ENCODE measurements at places on chromosomes 2 and 18.

- DNase-seq: no peak
Measured at GRCh38 chr18:73924307-73924706, 223.3 kb downstream of the FBXO15 start.

DNA sequence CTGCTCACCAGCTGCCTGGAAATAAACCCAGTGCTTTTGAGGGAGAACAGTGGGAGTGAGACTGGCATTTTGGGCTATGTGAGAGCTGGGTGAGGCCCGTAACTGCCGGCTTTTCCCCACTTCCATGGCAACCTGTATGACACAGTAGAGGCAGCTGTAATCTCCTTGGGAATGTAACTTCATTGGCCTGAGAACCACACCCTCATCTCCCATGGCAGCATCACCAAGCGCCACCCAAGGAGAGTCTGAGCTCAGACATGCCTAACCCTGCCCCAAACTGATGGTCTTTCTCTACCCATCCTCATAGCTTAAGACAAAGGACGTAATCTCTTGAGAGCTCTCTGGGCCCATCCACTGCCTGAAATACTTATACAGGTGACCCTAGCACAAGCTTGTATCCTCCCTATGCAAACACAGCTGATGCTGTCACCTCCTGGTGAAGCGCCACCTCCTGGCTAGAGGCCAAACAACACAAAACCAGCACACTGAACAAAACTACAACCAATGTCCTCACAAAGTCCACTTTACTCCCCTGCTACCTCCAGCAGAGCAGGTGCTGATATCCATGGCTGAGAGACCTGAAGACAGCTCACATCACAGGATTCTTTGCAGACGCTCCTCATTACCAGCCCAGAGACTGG, 763.4 kb upstream of the NRXN1 start:
- DNase-seq: no peak

GRCh38 chr2:119323459-119323858, 43.2 kb downstream of the C2orf76 start:
- DNase-seq: no peak

- peak; percentile 88 for DNase-seq
Measured at GRCh38 chr2:26764078-26764887, at the start of gene SLC35F6. SLC35F6 (plus strand) TSS chr2:26764284; CDS start chr2:26764350, 66 bp downstream.

- no peak for DNase-seq
Measured at GRCh38 chr2:80437959-80438358, 133.4 kb upstream of the LRRTM1 start.

- DNase-seq: peak; percentile 83
Measured at GRCh38 chr2:108637304-108637669, 82.0 kb upstream of the RANBP2 start.

DNA sequence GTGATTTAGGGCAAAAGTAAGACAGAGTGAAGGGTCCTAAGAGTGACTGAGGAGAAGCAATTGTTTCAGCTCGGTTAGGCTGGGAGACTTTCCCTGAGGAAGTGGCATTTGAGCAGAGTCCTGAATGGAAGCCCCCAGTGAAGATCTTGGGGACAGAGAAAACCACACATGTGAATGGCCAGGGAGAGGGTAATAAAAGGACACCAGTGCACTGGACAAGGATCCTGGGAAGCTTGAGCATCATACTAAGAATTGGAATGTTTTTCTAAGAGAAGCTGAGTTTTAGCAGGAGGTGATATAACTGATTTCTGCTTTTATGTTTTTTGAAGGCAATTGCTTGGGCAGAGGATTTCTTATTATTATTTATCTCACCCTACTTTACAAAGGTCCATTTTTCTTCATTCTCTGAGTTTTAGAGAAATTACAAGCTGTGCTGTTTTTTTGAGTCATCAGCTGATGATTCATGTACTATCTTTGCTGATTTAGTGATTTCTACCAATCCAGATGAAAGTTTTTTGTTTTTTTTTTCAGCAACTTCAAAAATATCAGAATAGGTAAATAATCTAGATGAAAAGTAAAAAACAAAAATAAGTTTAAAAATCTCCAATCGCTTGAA, 43.5 kb downstream of the MFSD6 start:
- DNase-seq: no peak

- DNase-seq: no peak
Measured at GRCh38 chr2:149020432-149020851, 18.1 kb upstream of the LYPD6B start.

DNA sequence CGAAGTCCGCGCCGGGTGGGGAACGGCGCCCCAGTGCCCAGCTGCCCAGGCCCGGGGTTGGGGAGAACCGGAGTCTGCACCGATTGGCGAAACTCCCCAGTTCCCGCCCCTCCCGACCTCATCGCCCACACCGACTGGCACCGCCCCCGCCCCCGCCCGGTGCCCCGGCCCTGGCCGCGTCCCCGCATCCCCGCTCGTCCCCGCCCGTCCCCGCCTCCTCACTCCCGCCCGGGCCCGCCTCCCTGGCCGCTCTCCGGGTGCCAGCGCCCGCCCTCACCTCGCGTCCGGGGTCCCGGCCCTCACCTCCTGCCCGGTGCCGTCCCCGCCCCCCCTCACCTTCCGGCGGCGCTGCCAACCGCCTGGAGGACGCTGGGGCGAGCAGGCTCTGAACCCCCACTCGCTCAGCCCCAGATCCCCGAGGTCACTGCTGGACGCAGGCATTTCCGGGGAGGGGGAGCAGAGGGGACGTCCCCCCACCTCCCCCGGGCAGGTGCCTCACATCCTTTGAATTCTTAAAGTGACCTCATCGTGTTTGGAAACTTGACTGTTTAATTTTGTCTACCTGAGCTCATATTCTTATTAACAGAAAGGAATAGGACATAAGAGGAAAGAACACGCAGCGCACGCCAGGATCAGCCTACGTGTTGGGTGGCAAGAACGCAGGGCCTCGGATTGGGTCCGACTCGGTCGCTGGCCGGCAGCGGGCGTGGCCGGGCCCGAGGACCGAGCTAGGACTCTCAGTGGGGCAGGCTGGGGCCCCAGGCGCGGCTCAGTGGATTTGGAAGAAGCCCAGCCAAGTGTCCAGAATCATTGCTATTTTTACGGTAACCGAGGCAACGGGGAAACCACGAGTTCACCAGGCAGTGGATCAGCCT, at the start of gene FAM110C:
TSS of gene FAM110C (minus strand) at position 35 of the 875 bp plus-strand sequence. CDS start 120 bp downstream, outside the sequence.
- DNase-seq: peak; percentile 26

- DNase-seq: no peak
Measured at GRCh38 chr2:75256485-75256884, 57.2 kb upstream of the TACR1 start.

DNA sequence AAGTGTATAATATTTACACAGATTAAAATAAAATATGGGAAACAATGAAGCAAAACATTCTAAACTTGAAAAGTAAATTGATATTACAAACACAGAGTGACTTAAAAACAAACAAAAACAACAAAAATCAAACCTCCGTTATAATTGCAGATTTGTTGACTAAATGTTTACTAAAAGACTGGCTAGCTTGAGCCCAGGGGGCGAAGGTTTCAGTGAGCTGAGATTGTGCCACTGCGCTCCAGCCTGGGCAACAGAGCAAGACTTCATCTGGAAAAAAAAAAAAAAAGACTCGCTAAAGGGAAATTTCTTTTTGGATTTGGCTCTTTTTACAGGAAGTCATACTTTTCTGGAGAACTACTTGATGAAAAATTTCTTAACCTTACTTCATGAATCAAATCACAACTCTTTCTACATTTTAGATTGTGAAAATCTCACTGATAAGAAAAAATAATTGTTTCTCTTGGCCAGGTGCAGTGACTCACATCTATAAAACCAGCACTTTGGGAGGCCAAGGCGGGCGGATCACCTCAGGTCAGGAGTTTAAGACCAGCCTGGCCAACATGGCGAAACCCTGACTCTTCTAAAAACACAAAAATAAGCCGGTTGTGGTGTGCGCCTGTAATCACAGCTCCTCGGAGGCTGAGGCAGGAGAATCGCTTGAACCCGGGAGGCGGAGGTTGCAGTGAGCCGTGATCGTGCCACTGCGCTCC, 9.7 kb downstream of the TFPI start:
- no peak for DNase-seq

DNA sequence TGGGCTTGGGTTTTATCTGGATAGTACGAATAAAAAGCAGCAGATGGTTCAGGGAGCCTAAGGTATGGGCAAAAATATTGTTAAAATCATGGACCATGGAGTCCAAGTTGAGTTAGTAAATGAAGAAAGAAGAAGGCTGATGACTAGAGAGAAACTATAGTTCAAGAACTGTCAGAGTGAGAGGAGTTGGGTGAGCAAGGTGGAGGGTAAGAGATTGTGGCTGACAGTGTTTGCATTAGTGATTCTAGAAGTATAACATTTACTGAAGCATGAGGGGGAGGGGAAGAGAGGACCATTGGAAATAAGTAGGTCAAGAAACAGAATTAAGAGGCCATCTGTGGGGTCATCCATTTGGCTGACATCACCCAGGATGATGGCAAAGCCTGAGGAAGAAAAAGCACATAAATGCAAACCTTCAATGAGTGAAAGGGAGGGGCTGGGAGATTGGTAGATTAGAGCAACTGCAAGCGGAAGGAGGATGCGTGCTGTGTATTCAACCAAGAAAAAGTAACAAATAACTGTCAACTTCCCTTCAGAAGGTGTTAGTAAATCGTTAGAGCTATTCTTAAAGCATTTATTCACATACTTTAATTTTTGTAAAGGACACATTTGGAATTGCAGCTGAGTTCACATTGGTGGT, 392.8 kb downstream of the TSN start:
- no peak for DNase-seq

- DNase-seq: no peak
Measured at GRCh38 chr18:8967573-8967972, 134.9 kb upstream of the NDUFV2 start.

DNA sequence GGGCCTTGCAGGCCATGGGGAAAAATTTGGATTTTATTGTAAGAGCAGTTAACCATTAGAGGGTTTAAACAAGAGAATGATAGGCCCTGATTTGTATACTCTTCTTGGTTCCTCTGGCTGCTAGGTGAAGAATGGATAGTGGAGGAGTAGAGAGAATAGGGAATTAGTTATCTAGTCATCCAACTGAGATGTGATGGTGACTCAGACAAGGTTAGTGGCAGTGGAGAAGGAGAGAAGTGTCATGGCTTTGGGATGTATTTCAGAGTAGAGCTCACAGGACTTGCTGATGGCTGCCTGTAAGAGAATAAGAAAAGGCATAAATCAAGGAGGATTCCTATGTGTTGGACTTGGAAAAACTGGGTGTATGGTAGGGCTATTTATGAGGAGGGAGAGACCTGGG, 169.4 kb downstream of the PLCL1 start:
- DNase-seq: no peak

DNA sequence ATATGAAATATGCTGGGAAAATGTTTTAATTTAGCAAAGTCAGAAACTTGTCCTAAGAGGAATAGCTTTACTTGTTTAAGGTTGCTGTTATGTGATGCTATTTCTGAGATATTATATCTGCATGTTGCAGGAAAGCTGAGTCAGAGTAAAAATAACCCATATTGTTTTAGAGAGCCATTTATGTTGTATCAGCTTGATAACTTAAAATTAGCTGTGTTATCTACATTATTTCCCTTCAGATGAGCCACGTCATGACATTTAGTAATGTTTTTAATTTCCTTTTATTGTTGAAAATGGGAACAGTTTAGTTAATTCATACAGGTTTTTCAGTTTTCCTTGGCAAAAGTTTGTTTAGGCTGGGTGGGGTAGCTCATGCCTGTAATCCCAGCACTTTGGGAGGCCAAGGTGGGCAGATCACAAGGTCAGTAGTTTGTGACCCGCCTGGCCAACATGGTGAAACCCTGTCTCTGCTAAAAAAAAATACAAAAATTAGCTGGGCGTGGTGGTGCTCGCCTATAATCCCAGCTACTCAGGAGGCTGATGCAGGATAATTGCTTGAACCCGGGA, 55.8 kb downstream of the TTC27 start:
- no peak for DNase-seq

GRCh38 chr2:23618794-23619530, 234.0 kb downstream of the KLHL29 start:
- DNase-seq: no peak

- no peak for DNase-seq
Measured at GRCh38 chr2:114968748-114969400, 526.4 kb downstream of the DPP10 start.

DNA sequence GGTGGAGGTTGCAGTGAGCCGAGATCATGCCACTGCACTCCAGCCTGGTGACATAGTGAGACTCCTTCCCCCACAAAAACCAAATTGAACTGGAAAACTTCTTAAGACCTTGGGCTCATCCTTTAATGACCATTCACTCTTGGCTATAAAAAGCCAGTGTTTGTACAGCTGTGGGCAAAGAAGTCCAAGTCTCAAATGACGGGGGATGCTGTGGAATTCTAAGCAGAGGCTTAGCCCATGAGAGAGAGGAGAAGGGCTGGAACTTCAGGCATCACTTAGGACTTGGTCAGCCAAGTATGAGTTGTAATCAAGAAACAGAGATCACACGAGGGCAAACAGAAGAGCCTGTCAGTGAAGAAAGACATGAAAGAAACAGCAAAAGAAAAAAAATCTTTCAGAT, 79.3 kb upstream of the POU3F3 start:
- DNase-seq: no peak

DNA sequence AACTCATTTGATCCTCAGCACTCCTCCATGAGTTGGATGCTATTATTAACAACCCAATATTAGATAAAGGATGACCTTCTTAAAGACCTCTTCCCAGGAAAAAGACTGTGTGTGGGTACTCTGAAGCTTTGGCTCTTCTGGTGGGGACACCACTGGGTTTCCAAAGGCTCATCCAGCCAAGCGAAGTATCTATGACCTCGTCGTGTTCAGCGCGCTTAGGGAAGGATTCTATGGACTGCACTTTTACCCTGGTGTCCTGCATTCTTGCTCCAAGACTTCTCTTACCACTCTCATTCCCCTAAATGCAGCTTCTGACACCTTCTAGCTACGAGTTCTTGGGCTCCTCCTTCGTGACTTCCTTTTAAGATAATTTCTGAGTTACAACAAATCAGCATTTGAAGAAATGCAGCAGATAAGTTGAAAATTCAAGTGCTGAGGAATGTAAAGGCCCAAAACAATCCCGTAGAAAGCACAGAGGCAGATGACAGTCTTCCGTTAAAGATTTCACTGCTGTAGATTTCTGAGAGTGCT, 673 bp upstream of the HNMT start:
- DNase-seq: no peak

DNA sequence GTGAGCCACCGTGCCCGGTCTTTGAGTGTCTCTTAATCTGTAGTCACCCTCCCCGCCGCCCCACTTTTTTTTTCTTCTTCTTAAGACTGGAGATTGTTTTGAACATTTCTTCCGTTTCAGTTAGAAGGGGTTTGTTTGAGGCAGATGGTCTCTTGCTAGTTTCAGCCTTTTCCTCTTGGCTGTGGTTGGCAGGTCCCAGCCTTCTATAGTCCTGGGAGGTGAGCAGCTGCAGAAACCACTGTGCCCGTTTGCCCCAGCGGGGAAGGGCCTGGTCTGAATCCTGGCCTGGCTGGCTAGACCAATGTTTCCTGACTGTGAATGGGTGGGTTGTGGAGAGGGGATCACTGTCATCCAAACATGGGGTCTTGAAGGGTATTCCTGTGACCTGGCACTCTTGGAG, 30.1 kb upstream of the MCFD2 start:
- no peak for DNase-seq

- DNase-seq: no peak
Measured at GRCh38 chr2:58414506-58414905, 173.4 kb upstream of the FANCL start.
